Neural crest cell (in vitro differentiated cells): ENCODE measurements at places on chromosomes 5 and 9.

DNA sequence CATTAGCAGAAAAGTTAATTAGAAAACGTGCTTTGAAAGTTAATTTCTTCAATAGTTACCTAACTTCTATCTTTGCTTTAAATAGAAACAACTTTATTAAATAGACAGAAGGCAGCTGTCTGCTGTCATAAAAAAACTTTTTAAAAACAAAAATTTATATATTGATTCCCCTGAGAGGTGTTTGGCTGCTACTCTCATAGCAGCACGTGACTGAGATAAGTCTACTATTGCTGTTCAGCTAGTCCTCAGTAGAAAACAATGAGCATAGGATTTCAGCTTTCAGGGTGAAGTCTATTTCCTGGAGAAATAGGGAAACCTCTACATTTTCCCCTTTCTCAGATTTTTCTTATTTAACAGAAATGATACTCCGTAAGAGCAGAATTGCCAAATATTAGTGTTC lies 135.0 kb upstream of the FBN2 start:
- no peak for DNase-seq

DNA sequence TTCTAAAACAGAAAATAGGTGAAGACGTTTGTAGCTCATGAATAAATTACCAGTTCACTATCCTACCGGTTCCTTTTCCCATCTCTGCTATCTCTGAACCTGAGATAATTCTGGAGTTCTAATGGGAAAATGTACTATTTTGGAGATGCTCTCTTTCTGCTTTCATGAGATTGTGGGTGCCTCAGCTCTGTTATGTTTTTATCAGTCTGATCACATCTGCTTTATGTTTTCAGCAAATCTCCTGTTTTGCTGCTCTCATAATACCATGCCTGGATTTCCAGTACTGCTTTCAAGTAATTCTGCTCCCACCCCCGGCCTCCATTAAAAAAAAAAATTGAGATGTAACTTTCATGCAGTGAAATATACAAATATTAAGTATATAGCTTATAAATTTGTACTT lies 9.1 kb upstream of the SUSD1 start:
- DNase-seq = no peak

DNA sequence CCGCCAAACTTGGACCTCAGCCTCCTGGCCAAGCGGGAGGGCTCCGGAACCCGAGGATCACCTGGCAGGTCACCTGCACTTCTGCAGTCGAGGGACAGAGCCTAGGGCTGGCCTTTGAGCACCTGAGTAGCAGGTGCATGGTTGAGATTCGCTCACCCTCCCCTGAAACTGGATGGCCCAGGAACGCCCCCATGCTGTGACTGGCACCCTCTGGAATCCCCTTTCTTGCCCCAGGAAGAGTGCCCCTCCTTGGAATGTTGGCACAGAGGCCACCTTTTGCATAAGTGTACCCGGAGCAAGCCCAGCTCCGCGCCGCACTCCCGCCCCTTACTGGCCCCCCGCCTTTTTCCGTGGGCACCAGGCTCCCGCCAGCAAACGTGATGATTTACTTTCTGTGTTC lies 112.5 kb upstream of the IER5L start:
- no peak for DNase-seq

GRCh38 chr5:147454996-147455677 lies 54.7 kb downstream of the DPYSL3 start:
- DNase-seq = no peak

DNA sequence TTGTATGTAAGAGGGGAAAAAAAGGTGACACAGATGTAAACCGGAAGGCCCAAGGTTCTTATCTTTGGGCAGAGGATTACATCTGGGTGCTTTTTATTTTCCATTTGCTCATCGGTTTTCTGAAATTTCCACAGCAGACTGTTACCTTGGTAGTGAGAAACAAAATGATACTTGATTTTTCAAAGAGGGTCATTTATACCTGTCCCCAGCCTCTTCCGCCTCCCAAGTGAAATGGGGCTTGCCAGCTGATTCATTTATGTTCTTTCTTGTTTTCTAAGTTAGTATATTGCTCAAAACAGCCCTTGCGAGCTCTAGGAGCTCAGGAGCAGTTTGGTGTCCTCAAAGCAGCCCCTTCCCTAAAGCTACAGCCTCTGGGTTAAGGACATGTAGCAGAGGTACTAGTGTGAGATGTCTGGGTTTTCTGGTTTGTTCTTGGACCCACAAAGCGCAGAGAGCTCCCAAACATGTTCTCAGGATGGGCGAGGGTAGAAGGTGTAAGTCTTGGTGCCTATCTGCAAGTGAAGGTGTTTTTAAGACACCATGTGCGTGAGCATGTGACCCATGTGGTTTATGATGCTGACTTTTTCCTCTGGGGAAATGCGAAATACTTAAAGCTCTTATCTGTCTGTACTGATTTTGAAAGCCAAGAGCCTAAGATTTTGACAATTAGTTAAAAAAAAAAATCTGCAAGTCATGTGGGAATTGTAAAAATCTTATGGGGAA lies 38.3 kb downstream of the DAPK1 start:
- no peak for DNase-seq

DNA sequence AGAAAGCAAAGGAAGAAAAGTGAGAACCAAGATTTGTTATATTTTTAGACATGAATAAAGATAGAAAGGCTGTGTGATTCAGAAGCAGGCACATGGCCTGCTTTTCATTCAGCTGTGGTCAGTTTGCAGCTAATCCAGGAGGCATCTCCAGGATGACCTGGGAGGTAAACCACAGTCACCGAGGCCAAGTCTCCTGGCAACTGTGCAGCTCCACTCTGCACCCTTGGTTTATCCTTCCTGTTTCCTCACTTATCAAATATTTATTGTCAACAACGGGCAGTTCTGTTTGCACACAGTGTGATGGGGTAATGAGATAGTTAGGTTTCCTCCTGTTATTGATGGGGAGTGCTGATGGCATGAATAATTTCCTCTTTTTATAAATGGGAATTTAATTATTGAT lies 243.0 kb downstream of the PSAT1 start:
- no peak for DNase-seq

- no peak for DNase-seq
Observed at GRCh38 chr5:145236983-145237382, 598.2 kb downstream of the PRELID2 start.

DNA sequence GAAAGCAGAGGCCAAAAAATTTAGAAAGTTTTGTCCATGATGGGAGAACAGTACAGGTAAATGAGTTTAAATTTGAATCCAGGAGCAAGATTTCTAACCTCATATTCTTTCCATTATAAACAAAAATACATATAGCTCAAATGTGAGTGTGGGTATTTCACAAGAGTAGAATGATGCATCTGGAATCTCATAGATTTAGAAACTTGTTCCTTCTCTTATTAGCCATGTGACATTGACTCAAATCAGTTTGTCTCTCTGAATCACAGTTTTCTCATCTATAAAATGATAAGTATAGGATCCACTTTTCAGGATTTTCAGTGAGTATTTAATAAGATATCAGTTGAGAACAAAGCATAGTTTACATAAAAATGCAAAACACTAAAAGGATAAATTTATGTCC lies 436.3 kb upstream of the PAPPA start:
- no peak for DNase-seq

GRCh38 chr5:132232465-132232864 lies 4.8 kb upstream of the P4HA2 start:
- no peak for DNase-seq

- no peak for DNase-seq
Observed at GRCh38 chr9:127758843-127759242, 19.6 kb downstream of the SH2D3C start.

GRCh38 chr5:100900142-100900795 lies 2.8 kb downstream of the ST8SIA4 start:
- no peak for DNase-seq

DNA sequence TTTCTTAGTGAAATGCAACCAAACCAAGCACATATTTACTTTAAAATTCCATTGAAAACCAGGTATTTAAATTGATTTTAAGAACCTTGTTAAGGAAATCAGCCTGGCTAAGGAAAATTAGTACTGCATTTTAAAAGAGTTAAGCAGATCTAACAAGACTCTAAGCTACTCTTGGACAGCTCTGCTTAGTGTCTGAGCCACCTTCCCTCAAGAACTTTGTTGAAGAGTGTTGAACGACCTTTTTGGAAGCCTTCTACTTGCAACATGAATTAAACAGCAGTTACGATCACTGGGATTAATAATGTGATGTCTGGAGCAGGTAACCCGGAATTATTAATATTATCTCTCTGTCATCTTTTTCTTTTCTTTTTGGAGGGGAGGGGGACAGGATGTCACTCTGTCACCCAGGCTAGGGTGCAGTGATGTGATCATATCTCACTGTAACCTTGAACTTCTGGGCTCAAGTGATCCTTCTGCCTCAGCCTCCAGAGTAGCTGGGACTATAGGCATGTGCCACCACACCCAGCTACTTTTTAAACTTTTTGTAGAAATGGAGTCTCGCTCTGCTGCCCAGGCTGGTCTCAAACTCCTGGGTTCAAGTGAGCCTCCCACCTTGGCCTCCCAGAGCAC lies 74.7 kb downstream of the ANKRD55 start:
- no peak for DNase-seq

- DNase-seq = no peak
Observed at GRCh38 chr9:14627513-14627912, 65.7 kb downstream of the ZDHHC21 start.

GRCh38 chr5:80759866-80760577 lies 105.2 kb upstream of the DHFR start:
- DNase-seq = no peak

DNA sequence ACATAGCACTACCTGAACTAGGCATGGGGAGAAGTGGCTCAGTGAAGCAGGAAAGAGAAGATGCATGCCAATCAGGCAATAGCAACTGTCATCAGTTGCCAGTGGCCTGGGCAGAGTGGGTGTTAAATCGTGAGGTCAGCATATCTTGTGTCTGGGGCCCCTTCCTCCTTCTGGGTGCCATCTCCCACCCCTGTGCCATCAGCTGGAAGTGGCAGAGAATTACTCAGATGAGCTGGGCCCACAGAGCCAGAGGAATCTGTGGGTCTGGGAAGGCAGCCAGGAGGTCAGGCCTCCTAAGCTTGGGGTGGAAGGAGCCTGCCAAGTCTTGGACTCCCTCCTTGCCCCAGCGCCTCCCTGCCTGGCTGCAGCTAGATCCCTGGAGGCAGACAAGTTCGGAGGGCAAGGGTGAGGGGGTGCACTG lies 66.5 kb downstream of the GALNT12 start:
- DNase-seq = no peak

DNA sequence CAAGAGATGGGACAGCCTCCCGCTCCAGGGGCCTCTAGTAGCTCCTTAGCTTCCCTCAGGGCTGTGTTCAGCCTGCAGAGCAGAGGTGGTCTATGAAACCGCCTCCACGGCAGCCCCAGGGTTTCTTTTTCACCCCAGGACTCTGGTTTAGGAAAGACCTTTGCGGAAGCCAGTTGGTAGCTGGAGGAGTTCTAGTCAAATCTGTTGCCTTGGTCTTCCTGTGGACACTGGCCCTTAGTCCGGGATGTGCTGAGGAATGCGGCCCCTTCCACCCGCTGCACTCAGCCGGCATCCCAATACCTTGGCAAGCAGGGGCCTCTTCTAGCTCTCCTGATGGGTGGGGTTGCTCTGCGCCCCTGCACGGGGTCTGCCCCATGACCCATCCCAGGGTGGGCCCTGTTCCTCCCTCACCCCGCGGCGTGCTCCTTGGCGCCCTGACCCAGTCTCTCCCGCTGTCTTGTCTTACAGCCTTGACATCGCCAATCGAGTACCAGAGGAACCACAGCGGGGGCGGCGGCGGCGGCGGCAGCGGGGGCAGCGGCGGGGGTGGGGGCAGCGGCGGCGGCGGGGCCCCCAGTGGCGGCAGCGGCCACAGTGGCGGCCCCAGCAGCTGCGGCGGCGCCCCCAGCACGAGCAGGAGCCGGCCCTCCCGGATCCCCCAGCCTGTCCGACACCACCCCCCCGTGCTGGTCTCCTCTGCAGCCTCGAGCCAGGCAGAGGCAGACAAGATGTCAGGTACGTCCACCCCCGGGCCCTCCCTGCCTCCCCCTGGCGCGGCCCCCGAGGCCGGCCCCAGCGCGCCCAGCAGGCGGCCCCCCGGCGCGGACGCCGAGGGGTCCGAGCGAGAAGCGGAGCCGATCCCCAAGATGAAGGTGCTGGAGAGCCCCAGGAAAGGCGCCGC lies 94.3 kb upstream of the OTULINL start:
- no peak for DNase-seq

DNA sequence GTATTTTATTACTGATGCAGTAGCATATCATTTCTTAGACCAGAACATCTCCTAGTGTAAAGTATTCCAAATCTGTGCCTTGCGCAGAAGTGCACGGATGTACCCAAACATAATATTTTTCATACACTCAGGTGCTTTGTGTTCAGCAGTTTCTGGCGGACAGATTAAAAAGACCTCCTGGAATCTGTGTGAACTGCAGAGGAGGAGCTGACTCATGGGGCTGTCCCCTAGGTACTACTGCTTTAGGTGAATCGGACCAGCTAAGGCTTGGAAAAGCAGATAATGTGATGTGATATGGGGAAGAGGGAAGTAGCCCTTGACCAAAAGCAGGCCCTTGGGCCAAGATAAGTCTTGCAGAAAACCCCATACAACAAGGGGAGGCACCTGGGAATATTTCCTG lies 310.1 kb downstream of the PLK2 start:
- no peak for DNase-seq

GRCh38 chr9:72794946-72795345 lies 157.9 kb downstream of the ALDH1A1 start:
- no peak for DNase-seq

DNA sequence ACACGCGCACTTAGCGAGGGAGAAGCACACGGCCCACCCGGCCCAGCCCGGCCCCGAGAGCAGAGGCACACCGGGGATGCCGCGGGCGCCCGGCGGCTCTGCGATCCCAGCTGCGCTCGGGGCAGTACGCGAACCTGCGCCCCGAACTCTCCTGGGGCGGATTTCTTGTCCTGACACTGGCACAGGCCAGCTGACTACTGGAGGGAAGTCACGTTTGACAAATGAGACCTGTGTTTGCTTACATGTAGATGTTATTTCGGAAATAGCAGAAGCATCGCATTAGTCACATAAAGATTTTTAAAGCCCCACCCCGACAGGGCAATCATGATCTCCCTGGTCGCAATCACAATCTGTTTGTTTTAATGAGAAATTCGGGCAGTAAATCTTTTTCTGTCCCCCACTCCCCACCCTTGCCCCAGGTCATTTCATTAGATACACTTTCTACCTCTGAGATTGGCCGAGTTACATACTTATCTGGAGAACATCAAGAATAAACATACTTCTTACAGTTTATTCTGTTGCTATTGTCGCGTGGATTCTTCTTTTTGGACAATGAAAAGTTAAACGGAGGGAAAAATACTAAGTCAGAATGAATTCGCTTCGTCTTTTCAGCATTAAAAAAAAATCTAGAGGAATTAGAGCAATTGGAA lies 518.9 kb downstream of the CTNND2 start:
- DNase-seq = no peak

- DNase-seq = no peak
Observed at GRCh38 chr9:94760660-94761059, 34.2 kb downstream of the AOPEP start.

- no peak for DNase-seq
Observed at GRCh38 chr9:122807271-122807900, 7.5 kb downstream of the OR1K1 start.

DNA sequence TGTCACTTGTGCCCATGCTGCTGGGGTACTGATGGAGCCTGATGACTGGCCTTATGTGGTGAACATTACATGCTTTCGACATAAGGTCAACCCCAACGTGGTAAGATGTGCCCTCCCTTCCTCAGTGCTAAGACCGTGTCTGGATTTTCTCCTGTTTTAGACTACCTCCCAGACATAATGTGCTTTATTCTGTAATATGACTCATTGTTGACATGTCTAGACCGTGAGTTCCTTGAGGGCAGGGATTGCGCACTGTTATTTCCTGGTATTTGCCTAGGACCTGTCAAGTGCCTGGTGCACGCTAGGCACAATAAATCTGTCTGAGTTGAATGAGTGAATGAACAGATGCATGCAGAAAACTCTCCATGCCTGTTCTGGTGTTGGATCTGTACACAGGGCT lies 346.0 kb downstream of the KDM4C start:
- DNase-seq = no peak
